Esophagus muscularis mucosa (tissue), 4 donors: ENCODE measurements at places on chromosomes 1 and 21. TPM values are rescaled to one million over a fixed set of nuclear protein-coding genes. Genes with fewer than 3 reads are reported as not detected.

GRCh38 chr1:60274422-60275290, 201.1 kb upstream of the C1orf87 start:
- H3K4me3 ChIP-seq: no peak overlapping the region
- no peak for DNase-seq
- no peaks in the 10 kb centered on the region for H3K4me1 ChIP-seq
- H3K36me3 ChIP-seq: no peaks in the 10 kb centered on the region
- H3K27ac ChIP-seq: no peak overlapping the region

GRCh38 chr1:79198832-79199231, 192.3 kb upstream of the ADGRL4 start:
- no peaks in the 10 kb centered on the region for H3K27me3 ChIP-seq
- H3K36me3 ChIP-seq: no peaks in the 10 kb centered on the region
- no peaks in the 10 kb centered on the region for H3K4me1 ChIP-seq

- no peak for DNase-seq
- no peaks in the 10 kb centered on the region for H3K27me3 ChIP-seq
- H3K4me3 ChIP-seq: no peak overlapping the region
- peaks cover 27% of the 10 kb centered on the region for H3K4me1 ChIP-seq
- H3K27ac ChIP-seq: peak overlapping the region; percentile 54
These were observed 35.4 kb upstream of the CD1D start for GRCh38 chr1:158145173-158145719.

DNA sequence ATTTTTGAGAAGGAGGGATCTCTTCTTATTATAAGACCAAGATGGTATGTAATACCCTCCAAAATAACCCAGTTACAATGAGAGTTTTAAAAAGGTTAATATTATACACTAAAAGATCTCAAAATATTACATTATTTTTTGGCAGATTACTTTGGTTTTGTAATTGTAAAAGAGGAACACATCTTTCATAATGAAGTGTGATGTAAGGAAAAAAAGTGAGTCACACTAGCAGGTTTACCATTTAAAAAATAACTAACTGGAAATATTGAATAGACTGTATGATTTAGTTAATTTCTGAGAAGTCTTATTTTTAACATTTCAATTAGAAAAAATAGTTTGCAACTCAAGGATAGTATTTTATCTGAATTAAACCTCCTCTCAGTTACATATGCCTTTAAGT, 1.1 kb downstream of the F5 start:
- no peak for DNase-seq
- peaks cover 9% of the 10 kb centered on the region for H3K4me1 ChIP-seq
- H3K27me3 ChIP-seq: no peaks in the 10 kb centered on the region

Gene GNG4
- 1.5 TPM for total RNA-seq
